ENCODE measurements at places on chromosomes 11 and 22.

DNA sequence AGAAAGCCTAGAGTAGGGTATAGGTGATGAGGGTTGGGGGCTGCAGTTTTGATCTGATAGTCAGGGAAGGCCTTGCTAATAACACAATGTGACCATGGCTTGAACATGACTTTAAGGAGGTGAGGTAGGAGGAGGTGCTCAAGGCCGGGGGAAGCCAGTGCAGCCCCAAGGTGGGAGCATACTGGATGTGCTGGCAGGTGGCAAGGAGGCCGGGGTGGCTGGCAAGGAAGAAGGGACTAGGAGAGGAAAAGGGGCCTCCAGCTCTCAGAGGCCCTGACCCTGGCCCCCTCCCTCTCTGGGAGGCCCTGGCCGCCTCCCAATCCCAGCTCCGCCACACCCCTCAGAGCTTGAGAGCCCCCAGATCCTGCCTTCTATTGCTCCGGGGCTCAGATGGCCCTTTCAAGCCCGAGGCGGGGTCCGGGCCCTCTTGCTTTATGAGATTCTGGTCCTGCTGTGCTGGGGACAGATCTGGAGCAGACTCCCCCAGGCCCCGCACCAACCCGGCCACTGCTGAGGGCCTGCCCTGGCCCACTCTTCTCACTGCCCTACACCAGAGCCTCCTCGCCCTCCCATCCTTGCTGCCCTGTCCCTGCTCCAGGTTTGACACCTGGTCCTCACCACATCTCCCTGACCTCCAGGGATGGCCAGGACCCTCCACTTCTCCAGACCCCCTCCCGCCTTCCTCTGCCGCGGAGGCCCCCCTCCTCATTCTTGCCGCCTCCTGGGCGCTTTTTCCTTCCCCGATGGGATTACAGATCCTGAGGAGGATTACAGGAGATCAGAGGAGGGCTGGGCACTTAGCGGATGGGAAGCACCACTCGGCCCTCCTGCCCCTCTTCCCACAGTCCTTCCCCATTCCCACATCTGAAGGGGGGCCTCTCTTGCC lies 1.8 kb downstream of the PITPNM1 start:
- no peak for DNase-seq

GRCh38 chr11:94507485-94507884 lies 4.8 kb upstream of the C11orf97 start:
- no peak for DNase-seq

DNA sequence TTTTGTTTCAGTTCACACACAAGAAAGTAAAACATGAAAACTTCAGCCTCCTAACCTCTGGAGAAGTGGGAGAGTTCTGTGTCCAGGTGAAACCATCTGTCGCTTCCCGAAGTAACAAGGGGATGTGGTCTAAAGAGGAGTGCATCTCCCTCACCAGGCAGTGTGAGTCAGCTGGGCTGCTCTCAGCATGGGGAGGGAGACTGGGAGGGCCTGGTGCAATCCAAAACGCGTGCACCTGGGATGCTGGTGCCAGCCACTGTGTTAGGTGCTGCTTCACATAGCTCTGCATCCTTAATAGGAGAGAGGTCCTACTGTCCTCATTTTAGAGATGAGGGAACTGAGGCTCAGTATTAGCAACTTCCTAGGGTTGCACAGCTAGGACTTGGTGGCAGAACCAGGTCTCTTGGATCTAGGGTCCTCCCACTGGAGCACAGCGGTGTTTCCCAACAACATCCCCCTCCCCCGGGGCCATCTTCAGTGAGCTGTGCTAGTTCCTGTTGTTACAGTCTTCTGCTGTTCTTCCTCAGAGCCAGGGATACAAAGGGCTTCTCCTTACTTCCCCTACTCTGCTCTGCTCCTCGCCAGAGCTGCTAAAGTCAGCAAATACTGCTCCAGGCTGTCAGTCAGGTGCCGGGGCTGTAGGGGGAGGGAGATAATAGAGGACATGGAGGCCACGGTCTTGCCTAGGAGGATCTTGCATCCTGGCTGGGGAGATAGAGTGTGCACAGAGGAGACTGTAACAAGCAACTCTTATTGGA lies 8.0 kb downstream of the IL10RA start:
- DNase-seq, result no peak

GRCh38 chr11:65386307-65387140 lies at the start of gene FRMD8:
Gene FRMD8 (plus strand): TSS chr11:65386637. CDS start chr11:65387037, 400 bp downstream.
- peak; percentile 97 for DNase-seq

GRCh38 chr22:29727131-29727523 lies 7.3 kb downstream of the CABP7 start:
- DNase-seq, result peak; percentile 26

GRCh38 chr11:115578275-115578674 lies 74.1 kb upstream of the CADM1 start:
- no peak for DNase-seq
